ENCODE measurements at places on chromosomes 5 and 9. TPM values are rescaled to one million over a fixed set of nuclear protein-coding genes. Genes with fewer than 3 reads are reported as not detected.
A peak's percentile ranks its signal among the peaks of the same experiment; 100 is the strongest.

DNA sequence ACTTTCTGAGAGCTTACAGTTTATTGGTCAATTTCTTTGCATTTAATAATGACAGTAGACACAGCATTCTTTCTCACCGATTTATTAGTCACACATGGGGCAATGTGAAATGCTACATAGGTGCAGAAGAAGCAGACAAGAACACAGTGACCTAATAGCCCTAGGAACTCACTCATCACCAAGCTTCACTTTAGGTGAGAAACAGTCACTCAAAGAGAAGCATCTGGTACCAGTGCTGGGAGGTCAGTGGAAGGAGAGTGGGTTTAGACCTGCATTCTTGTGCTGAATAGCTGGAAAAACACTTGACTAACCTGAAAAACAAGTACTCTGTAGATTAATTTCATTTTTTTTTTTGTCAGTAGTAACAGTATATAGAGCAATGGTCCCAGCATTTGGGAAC lies 179.6 kb downstream of the GRIA1 start:
- no peak for DNase-seq

DNA sequence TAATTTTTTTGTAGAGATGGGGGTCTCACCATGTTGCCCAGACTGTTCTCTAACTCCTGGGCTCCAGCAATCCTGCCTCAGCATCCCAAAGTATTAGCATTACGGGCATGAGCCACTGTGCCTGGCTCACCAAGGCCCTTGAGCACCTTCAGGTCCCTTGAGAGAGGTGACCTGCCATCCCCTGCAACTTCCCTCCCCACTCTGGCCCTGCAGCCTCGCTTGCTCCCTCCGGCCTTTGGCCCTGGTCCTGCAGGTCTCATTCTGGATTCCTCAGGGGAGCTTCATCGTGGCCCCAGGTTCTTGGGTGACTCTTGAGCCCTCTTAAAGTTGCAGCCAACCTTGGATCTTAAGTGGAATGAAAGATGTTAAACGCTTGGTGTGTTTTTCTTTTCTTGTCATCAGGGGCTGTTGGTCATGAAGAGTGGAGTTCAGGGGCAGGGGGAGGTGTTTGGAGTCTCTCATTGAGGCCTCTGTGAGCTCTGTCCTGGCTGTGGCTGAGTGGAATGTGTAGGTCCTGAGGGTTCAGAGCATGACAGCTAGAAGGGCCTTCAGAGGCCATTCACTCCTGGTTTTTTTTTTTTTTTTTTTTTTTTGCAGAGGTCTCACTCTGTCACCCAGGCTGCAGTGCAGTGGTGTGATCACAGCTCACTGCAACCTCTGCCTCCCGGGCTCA lies 33.0 kb downstream of the PPARGC1B start:
- DNase-seq: no peak

DNA sequence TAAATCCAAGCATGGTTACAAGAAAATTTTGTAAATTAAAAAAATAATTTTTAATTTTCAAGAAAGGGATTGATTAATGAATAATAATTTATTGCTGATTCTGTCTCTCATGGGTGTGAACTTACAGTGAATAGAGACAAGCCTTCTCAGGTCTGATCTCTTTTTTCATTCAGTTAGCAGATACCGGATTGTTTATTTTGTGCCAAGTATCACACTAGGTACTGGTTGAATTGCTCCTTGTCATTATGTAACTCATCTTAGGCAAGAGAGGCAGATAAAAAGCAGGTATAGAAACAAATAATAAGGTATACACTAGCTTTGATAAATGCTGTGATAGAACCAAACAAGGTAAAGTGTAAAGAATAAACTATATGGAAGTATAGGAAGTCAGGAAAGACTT lies 283.3 kb downstream of the PJA2 start:
- DNase-seq: no peak

- DNase-seq: no peak
Observed at GRCh38 chr5:151688436-151688835, 1.7 kb upstream of the SPARC start.

DNA sequence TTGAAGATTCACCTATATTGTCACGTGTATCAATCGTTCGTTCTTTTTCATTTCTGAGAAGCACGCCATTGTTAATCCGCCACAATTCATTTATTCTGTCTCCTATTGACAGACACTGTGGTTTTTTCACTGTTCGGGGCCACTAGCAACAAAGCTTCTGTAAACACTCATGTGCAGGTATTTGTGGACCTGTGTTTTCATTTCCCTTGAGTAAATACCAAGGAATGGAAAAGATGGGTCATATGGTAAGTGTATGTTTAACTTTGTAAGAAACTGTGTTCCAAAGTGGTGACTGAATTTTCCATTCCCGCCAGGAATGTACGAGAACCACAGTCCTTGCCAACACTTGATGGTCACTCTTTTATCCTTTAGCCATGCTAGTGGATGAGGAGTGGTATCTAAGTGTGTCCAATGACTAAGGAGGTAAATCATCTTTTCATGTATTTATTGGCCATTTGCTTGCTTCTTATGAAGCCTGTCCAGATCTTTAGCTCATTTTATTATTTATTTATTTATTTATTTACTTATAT lies 10.7 kb downstream of the ABO start:
- no peak for DNase-seq

DNA sequence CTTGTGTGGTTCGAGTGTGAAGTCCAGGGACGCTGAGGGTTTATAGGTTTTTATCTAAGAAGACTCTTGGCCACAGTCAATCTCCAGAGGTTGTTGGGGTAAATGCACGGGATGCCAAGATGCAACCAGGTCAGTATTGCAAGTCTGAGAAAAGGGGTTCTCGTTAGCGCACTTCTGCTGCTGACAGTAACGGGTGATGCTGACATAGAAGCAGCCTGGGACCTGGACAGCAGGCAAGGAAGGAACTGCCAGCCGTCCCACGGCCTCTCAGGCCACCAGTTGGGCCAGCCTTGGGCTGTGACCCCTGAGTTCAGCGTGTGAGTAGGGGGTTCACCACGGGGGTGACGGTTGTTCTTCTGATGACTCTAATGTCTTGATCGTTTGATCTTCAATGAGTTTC lies 39.0 kb downstream of the TENT4A start:
- no peak for DNase-seq

TMEM174 gene
- total RNA-seq: not detected

DNA sequence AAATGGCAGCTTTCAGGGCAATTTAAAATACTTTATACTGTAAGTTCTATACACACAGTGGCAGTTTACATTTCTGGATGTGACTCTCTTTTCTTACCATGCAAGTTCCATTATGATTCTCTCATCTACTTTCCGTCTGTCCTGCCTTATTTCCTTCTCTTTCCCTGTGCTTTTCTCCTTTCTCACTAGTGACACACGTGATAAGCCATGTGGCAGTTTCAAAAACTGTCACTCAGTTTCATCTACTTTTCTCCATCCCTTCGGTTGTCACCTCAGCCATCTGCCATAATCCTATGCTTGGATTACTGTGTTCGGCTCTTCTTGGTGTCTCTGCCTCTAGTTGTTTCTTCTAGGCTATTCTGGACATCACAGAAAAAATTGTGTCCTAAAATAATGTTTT lies 46.8 kb upstream of the ATG10 start:
- DNase-seq: no peak

- no peak for DNase-seq
Observed at GRCh38 chr9:113471566-113471965, 8.0 kb downstream of the RGS3 start.

DNA sequence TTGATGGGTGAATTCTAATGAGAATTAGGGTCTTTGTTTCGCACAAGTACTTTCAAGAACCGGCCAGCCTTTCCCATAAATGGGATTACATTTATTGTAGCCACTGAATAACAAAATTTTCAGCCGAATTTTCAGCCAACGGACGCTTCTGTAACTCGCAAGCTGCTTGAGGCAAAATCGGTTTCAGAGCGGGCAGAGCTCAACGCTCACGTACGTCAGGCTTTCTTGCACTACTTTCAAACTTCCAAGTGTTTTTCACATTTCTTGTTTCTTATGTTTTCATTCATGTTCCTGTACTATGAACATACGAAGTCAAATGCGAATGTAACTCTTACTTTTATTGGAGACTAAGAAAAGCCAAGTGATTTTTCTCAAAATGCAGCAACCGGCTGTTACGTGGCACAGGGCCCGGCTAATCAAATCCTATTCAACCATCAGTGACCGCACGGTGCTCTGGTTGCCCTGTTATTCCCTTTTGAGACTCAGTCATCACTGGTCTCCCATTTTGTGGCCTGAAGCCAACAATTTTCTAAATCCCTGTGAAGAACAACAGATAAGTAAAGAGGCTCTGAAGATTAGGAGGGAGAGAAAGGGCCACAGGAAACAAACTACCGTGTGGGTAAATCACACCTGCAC lies 68.5 kb downstream of the SLC28A3 start:
- DNase-seq: peak; percentile 22

- no peak for DNase-seq
Observed at GRCh38 chr9:5873439-5873838, 17.2 kb upstream of the MLANA start.

DNA sequence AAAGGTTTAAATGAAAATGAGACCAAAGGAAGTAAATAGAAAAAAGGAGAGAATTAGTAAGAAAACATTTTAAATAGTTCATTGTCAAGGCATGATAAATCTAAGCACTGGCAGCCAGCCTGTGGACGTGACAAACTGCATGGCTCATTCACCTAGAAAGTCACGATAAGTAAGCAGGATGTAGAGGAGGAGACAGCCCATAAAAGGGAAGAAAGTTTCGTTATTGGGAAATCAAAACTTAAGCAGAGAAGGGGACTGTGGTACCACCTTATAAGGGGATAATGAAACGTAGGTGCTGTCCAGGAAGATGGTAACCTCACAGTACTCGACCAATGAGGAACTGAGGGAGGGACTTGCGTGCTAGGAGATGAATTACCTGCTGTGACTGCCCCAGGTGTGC lies 494.5 kb upstream of the GRAMD2B start:
- DNase-seq: no peak

DNA sequence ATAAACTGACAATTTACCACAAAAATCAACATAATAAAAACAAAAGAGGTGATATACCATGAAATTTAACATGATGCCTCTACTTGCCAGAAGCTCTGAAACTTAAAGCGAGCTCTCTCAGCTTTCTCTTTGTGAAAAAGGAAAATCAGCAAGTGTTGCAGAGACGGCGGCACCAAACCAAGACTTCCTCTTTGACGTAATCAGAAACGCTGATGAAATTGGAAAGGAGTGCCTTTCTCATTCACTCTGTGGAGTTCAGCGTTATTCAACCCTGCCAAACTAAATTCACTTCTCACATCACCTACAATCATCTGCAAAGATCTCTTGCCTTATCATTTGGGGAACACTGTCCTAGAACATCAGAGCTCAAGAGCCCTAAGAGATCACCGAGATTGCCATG lies 32.2 kb downstream of the ANXA6 start:
- no peak for DNase-seq

DNA sequence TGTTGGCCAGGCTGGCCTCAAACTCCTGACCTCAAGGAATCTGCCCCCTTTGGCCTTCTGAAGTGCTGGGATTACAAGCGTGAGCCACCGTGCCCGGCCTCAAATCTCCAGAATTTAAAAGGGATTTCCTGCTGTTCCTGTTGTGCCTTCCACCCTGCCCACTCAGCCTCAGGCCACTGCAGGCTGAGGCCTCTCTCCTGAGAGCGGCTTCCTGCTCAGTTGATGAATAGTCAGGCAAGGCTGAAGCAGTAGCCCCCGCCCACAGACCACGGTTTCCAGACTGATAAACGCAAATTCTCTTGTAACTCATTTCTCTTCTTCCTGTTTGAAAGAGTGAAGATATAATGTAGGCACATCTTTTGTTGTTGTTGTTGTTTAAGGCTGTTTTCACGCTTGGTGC lies 127.0 kb upstream of the PLCXD3 start:
- no peak for DNase-seq

- DNase-seq: no peak
Observed at GRCh38 chr9:119213471-119213870, 155.8 kb downstream of the BRINP1 start.

GRCh38 chr5:132222649-132223038 lies 5.0 kb downstream of the P4HA2 start:
- DNase-seq: no peak

DNA sequence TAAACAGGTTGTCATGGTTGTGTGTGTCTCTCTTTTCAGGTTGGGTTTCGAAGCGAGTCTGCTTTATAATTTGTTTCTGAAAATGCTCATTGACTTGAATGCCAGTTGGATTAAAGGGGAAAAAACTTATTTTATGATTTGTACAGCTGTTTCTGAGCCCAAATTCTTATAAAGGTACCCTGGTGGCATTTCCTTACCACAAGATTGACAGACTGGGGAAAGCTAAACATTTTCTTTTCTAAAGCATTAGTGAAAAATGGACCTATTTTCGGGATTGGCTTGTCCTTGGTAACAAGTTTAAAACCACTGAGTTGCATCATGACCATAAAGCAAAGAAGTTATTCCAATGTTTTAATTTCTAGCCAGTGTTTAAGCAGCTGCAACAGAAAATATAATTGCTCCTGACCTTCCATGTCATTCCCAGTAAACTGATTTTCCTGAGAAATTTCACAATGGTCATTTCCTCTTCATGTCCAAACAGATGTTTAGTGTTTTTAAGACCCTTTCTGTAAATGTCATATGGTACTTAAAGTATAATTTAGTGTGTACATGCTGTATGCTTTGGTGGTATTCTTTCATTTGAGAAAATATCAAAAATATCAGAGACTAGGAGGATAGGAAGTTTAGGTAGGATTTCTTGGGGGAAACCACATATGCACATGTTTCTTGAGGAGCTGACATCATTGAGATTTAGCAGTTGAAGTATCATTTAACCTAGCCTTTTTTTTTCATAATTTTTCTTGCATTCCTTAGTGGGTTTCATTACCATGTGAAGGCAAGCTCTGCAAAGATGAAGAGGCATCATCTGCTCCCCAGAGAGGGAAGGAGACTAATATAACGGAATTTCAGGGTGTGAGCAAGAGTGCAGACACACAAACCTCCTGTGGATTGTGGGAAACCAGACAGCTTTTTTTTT lies 667.1 kb upstream of the RGMB start:
- peak; percentile 97 for DNase-seq

TLR4 gene
- 11.0 TPM for total RNA-seq

PCDHGB1 gene
- 8.1 TPM for total RNA-seq

FOXD1 gene
- 24.8 TPM for total RNA-seq

DNA sequence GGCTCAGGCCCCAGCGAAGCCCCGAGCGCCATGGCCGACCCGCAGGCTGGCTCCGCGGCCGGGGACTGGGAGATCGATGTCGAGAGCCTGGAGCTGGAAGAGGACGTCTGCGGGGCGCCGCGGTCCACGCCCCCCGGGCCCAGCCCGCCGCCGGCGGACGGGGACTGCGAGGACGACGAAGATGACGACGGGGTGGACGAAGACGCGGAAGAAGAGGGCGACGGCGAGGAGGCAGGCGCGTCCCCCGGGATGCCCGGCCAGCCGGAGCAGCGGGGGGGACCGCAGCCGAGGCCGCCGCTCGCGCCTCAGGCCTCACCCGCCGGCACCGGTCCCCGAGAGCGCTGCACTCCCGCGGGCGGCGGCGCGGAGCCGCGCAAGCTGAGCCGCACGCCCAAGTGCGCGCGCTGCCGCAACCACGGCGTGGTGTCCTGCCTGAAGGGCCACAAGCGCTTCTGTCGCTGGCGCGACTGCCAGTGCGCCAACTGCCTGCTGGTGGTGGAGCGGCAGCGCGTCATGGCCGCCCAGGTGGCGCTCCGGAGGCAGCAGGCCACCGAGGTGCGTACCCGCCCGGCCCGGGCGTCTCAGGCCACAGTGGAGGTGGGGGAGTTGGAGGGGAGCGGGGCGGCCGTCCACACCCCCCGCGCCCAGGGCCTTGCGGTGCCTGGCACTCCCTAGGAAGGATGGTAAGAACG lies 1.6 kb downstream of the DMRT2 start:
- no peak for DNase-seq
